Peyer's patch (tissue), 4 donors: ENCODE measurements at places on chromosomes 4 and X. TPM values are rescaled to one million over a fixed set of nuclear protein-coding genes. Genes with fewer than 3 reads are reported as not detected.

DNA sequence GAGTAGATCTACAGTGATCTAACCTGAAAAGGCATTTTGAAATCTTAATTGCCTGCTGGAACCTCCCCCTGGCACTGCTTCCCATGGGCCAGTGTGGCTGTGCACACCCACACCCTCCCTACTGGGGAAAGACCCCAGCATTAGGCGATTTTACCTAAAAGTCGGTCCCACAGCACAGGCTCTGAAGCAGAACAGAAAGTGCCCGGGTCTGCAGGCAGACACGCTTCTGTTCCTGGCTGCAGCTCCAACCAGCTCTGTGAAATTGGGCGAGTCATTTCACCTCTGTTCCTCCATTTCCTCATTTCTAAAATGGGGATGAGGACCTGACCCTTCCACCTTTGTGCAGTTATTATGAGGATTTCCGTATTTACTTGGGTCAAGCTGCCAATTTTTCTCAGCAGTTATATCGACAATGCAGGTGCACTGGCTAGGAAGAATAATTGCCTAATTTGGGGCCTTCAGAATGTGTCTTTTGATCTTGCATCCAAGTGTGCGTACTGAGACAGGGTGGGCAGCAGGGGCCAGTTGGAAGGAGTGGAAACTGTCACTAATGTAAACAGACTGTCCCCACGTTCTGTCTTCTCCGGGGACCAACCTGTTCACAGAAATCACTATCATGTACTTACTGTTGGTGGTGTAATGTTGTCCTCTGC lies 7.1 kb downstream of the KLF3 start:
- no peak for DNase-seq

DNA sequence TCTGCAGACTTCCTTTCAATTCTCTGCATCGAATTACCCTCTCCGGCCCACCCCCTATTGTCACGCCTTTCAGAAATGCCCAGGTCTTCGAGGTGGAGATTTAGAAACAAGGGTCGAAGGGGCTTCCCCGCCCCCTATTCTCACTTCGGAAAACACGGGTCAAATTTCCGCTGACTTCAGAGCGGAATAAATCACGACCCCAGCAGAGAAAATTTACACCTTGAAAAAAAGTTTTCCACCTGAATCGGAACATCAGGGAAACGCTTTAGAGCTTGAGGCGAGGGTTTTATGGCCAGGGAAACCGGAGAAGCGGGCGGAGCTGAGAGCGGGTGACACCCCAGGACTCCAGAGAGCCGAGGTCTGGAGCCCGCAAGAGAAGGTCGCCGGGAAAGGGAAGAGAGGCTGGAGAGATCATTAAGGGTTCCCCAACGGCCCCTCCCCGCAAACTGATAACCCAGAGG lies 1.6 kb downstream of the SHISA3 start:
- no peak for DNase-seq

DNA sequence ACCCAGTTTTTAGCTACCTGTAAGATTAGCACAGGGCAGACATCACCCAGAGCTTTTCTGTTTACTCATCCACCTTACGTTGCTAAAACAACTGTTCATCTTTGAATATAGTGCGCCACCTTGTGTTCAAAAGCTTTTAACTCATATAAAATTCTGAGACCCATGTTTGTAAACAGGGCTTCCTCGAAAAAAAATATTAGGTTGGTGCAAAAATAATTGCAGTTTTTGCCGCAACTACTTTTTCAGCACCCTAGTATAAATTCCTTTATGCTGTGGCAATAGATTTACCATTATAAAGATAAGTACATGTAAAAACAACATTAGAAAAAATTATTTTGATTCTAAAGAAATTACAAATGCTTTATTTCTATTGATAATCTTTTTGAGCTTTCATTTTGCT lies 147.9 kb downstream of the LRBA start:
- DNase-seq = no peak

- no peak for DNase-seq
These were observed 421.5 kb downstream of the NLGN4X start for GRCh38 chrX:5807181-5807580.

Gene MMRN1
- 17.3 TPM for total RNA-seq

DNA sequence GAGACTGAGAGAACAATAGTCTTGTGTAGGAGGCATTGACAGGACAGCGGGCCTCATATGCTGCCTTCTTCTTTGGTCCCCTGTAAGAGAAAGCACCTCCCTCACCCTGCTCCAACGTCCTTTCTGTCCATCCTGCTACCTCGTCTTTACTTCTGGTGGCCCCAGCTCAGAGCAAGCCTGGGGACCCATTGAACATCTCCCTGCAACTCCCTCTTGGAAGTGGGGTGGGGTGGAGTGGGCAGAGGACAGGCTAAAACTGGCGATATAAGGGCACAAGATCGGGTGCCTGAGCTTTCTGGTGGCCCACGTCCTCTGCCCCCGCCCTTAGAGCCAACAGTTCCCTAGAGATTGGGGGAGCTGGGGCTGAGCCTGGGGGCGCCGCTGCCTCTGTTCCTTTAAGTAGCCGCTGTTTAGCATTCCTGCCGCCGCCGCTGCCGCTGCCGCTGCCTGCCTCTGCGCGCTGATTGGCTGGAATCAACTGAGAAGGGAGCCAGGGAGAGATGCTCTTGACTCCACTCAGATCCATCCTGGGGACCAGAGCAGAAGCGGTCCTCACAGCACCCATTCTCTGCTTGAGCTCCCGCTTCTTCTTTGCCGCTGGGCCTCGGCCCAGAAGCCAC lies at the start of gene DLG3:
Gene DLG3, plus strand, starts transcription at position 510 of the 620 bp plus-strand sequence. CDS start 367 bp downstream, outside the sequence.
- DNase-seq = no peak

Gene CYSLTR1
- 1.5 TPM for total RNA-seq

GRCh38 chr4:6953751-6954380 lies 44.2 kb downstream of the TBC1D14 start:
- peak; percentile 90 for DNase-seq

- no peak for DNase-seq
These were observed 203.1 kb downstream of the FBXO8 start for GRCh38 chr4:174080361-174080760.

DNA sequence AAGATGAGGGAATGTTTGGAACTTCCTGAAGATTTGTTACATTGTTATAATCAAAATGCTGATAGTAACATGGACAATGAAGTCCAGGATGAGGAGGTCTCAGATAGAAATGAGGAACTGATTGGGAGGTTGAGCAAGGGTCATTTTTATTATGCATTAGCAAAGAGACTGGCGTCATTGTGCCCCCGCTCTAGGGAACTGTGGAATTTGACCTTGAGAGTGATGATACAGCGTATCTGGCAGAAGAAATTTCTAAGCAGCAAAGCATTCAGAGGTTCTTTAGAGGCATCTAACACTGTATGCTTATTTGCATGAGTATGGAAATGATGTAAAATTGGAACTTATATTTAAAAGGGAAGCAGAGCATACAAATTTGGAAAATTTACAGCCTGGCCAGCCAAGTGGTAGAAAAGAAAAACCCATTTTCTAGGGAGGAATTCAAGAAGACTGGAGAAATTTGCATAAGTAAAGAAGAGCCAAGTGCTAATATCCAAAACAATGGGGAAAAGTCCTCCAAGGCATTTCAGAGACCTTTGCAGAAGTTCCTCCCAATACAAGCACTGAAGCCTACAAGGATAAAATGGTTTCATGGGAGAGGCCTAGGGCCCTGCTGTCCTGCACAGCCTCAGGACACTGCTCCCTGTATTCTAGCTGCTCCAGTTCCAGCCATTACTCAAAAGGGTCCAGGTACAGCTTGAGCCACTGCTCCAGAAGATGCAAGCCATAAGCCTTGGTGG lies 483.0 kb upstream of the NDST4 start:
- no peak for DNase-seq

Gene CPLX1
- total RNA-seq = not detected

DNA sequence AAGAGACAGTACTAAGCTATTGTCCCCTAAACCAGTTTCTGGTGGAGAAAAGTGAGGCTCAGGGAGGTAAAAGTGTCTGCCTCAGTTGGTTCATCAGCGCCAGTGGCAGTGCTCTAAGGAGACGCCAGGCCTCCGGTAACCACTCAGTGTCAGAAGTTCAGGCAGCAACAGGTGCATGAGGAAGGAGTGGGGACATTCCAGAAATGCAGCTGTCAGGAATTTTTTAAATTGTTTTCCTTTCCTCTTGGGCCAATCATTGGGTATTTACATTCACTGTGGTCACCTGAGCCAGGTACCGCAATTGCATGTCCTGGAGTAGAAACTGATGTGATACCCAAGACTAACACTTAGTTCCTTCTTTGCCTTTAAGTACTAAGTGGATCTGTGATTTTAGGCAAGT lies 40.2 kb upstream of the HS3ST1 start:
- no peak for DNase-seq

DNA sequence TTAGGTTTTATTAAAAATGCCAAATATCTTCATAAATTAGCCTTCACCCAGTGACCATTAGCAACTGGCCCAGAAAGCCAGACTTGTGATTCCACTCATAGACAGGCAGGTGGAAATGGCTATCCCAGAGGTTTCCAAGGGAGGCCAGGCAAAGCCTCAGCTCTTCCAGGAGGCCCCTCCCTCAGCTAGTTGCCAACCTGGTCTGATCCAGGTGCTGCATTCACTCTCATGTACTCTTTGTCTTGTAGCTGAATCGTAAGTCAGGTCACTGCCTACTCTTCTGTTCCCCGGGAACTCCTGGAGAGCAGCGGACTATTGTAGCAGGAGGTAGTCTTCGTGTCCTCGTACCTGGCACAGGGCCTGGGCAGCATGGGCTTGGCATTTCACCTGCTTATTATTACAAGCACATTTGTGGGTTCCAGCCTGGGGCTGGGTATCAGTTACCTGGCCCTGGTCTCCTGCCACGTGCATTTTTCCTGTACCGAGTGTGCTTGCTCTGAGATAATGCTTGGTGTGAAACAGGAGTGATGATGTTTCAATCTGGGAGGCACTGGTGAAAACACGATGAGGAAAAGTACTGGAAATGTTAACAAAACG lies 101.6 kb downstream of the FAM193A start:
- DNase-seq = no peak

DNA sequence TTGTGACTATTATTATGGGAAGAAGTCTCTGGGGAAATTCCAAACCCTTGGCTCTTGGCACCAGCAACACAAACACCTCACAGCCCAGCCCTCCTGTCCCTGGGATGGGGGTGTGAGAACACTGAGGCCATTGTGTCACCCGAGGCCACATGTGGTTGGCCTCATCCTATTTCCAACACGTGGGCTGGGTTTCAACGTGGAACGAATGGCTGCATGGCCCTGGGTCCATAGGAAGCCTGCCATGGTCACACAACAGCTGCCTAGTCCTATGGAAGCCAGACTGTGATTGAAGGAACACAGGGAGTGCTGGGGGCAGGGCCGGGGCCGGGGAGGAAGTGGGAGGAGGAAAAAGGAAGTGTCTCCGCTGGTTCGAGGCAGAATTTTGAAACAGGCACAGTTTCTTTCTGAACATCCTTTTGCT lies 10.0 kb downstream of the CLCN4 start:
- DNase-seq = no peak

Gene FGD1
- 4.4 TPM for total RNA-seq

DNA sequence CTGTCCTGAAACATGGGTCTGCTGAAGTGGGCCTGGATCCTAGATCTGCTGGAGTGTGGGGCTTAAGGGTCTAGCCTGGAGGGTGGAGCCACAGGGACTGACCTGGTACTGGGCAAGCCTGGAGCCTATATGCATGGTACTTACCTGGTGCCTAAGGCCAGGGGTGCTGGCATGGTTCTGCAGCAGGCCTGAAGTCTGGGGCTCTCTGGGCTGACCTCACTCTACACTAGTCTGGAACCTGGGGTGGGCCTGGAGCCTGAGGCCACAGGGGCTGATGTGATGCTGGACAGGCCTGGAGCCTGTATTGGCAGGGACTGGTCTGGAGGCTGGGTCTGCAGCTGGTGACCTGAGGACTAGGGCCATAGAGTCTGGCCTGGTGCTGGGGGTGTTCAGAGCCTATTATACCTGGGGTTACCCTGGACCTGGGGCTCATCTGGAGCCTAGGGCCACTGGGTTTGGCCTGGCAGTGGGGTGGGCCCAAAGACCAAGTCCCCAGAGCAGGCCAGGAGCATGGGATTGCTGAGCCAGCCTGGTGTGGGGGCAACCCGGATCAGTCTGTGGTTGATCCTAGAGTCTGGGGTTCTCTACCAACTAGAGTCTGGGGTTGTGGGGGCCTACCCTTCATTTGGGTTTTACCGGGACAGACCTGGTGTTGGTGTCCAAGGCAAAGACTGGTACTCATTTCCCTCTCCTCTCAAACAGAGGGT lies 179.6 kb downstream of the SLC4A4 start:
- no peak for DNase-seq

Gene USP26
- not detected for total RNA-seq

DNA sequence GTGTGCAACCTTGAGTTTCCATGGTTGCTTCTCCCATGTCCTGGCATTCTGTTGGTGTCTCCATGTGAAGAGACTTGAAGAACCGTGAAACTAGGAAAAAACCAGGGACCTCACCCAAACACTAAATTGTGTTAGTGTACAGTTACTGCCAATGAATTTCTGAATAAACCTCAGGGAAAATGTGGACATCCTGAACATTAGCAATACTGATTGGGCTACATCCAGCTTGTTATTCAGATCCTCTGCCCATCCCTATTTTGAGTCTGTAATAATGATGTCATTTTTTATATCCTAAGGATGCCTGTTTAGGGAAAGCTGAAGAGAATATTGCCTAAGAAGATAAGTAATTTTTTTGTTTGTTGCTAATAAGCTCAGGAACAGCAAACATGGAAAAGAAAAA lies 262.7 kb downstream of the TMA16 start:
- no peak for DNase-seq

DNA sequence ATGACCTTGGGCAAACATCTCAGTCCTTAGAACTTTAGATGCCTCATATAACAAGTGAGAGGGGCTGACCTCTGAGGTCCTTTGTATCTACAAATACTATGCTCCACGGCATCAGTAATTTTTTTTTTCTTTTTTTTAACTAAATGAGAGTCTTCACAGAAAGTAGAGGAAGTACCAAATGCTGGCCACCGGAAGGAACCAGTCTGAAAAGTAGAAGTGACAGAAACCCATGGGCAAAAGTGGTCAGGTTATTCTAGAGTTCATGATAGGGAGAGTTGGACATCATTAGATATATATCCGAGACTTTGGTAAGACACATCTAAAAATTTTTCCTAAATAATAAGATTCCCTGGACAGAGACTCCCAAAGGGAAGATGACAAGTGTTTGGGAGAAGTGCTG lies 53.7 kb downstream of the COQ2 start:
- no peak for DNase-seq

Gene FHIP1A
- total RNA-seq = 31.5 TPM

DNA sequence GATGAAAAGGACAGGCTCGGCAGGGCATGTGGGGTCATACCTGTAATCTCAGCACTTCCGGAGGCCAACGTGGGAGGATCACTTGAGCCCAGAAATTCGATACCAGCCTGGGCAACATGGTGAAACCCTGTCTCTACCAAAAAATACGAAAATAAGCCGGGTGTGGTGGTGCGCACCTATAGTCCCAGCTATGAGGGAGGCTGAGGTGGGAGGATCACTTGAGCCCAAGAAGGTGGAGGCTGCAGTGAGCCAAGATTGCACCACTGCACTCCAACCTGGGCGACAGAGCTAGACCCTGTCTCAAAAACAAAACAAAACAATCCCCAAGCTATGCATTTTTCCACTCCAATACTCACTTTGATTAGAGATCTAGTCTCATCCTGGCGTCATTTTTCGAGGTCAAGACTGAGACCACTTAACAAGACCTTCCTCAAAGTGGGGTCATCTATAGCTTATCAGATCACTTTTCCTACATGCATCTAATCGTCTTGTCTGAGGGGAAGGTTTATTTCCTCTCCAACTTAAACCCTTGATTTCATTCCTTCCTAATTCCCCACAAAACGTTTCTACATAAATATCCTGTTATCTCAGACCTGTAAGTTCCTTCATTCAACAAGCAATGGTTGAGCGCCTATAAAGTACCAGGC lies 1.3 kb downstream of the NKAP start:
- DNase-seq = no peak
